Natural killer cell treated with Interleukin-12 subunit alpha and Interleukin-12 subunit beta and Interleukin-15 and Interleukin-18, amount 100 ng/mL, for 72 hours (primary cell): ENCODE measurements at places on chromosomes 7 and 10. TPM values are rescaled to one million over a fixed set of nuclear protein-coding genes. Genes with fewer than 3 reads are reported as not detected.
A peak's percentile ranks its signal among the peaks of the same experiment; 100 is the strongest.

- DNase-seq: no peak
- H3K36me3 ChIP-seq: no peaks in the 10 kb centered on the region
- H3K27ac ChIP-seq: peak overlapping the region; percentile 81
- H3K27me3 ChIP-seq: peaks cover 23% of the 10 kb centered on the region
- peaks cover 16% of the 10 kb centered on the region for H3K4me1 ChIP-seq
Observed at GRCh38 chr7:116511552-116512519, 12.3 kb downstream of the CAV2 start.

DNA sequence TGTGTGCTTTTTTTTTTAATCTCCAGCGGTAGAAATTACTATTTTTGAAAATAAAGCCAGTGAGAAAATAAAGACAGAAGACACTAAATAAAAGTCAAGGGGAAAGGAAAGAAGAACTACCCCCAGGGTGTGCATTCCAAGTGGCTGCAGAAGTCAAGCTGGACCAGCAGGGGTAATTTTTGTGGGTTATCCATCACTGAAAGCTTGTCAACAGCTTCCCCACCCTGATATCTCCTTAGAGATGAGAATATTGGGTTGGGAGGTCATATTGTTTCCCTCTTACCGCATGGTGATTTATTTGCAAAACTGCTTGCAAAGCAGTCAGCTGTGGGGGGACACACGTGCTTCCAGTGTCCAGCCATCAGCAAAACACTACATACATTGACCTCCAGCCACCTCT is 46.4 kb downstream of the FAM107B start:
- H3K36me3 ChIP-seq: no peaks in the 10 kb centered on the region
- H3K27me3 ChIP-seq: no peaks in the 10 kb centered on the region
- H3K27ac ChIP-seq: no peak overlapping the region
- no peak for DNase-seq
- peaks cover 19% of the 10 kb centered on the region for H3K4me1 ChIP-seq

DNA sequence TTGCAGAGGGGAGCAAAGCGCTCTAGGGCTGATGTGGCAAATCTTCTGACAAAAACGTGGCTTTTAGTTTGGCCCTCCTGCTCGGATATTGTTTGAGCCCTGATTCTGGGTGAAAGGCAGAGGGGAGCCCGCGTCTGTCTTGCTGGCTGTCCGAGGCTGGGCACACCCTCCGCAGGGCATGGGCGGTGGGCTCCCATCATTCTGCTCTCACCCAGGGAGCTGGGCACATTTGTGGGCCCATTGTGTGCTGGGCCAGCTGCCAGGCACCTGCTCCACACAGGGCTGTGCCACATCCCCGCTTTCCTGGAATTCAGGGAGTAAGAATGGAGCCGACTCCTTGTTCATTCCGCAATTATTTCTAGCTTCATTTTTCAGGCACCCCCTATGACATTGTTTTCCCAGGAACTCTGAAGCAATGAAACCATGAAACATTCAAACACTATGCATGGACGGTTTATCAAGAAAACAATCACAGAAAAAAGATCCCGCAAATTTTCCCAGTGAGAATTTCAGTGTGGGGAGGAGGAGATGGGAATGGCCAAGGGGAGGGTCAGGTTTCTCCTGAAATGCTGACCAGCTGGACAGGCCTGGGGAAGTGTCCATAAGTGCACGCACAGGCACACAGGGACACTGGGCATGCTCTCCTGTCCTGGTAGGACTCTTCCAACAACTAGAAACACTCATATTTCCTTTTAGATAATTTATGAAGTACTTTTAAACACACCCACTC is 341.1 kb downstream of the CXCL12 start:
- H3K27me3 ChIP-seq: peaks cover 18% of the 10 kb centered on the region
- H3K4me1 ChIP-seq: no peaks in the 10 kb centered on the region
- H3K4me3 ChIP-seq: no peak overlapping the region
- no peak for DNase-seq

DNA sequence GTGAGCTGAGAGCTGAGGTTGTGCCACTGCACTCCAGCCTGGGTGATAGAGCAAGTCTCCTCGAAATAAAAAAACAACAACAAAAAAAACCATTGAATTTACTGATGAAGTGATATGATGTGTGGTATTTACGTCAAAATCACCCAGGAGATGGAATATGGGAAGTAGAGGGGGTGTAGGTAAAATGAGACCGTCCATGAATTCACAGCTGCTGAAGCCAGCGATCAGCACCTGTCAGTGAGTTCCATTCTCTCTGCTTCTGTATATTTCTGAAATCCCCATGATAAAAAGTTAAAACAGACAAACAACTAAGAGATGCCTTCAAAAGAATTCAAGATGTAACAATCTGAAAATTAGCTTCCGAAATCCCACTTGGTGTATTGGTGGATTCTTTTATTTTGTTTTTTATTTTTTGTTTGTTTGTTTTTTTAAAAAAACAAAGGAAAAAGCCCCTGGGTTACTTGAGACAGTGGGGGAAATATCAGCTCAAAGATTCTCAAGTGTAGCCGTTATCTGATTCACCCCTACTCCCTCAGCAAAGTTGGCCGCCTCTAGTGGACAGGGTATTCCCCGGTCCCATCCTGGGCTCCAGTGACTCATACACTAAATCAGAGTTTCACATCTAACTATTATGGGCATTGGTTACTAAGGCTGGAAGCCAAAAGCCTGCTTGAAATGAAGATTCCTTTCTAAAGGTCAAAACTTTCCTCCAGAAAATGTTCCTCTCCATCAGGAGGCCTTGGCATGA is 76.4 kb downstream of the MAP3K8 start:
- peak overlapping the region; percentile 69 for H3K4me3 ChIP-seq
- H3K27me3 ChIP-seq: no peaks in the 10 kb centered on the region
- no peaks in the 10 kb centered on the region for H3K36me3 ChIP-seq

DNA sequence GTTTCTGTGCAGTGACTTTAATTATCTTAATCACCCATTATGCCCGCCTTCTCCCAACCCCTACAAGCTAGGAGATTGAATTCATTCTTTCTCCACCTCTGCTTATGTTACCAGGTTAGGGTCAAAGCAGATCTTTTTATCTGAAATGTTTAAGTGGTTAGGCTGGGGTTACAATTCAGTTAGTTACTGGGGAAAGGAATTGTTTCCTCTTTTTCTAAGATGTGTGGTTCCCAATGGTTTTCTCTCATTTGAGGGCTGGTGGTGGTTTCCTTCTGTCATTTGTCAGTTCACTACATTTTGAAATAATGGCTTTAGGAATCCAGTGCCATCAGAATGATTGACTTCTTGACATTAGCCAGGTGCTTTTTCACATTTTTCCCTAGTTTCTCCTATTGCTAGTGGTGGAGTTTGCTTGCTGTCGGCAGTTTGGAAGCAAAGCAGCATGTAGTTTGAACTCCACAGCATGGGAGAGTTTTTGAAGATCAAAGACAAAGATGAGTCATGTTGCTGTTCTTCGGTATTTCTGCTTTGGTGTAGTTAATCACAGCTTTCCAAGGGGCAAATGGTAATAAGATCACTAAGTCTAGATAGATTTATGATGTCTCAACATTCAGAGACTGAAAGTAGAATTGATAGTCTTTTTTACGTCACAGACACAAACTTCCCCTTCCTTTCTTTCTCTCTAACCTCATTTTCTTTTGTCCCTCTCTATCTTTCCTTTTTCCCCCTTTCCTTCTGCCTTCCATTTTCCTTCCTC is 168.2 kb downstream of the SND1 start:
- H3K4me1 ChIP-seq: peaks cover 35% of the 10 kb centered on the region
- H3K27ac ChIP-seq: peak overlapping the region; percentile 25
- DNase-seq: no peak
- H3K27me3 ChIP-seq: no peaks in the 10 kb centered on the region

DNA sequence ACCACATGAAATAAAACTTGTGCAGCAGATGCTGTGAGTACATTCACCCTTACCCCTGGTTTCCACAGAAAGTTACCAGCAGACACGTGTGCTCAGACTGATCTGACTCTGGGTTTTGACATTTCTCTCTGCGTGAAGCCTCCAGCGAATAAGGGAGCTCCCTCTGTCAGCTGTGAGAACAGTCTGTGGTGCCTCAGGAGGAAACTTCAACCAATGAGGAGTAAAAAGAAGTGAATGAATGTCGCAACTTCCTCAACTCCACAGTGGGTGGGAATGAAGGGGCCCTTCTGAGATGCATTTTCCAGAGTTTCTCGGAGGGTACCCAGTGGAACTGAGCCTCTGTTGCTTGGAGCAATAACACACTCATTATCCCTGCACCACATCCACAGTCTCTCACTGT is 743.4 kb downstream of the TNS3 start:
- H3K36me3 ChIP-seq: no peaks in the 10 kb centered on the region
- no peak overlapping the region for H3K4me3 ChIP-seq
- no peaks in the 10 kb centered on the region for H3K27me3 ChIP-seq
- no peak overlapping the region for H3K27ac ChIP-seq
- H3K4me1 ChIP-seq: no peaks in the 10 kb centered on the region

The FBXO24 gene
- 0.21 TPM for total RNA-seq

DNA sequence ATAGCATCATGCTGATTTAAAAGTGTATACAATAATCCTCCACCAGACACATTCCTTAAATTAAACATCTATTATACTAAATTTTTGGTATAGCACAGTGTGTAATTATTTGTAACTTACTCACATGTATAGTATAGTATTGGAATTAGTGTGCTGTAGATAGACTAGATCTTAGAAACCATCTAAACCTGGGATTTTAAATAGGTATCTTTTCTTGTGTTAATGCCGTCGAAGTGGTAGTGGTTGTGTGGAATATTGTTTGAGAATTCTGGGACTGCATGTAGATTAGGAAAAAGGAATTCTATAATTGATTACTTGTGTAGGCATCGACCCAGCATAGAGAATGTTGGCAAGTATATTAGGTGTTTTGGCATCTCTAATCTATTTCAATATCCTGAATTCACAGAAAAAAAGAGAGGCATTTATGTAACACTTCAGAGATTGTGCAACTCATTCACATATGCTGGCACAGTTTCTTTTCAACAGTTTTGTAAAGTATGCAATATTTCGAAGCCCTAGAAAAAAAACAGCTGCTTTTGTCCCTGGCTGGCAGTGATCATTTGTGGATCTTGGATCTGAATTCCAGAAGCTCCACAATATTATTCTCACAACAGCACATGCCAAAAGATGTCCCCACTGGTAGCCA is 145.5 kb upstream of the AGR3 start:
- peak overlapping the region; percentile 65 for H3K4me3 ChIP-seq
- H3K27ac ChIP-seq: peak overlapping the region; percentile 63
- H3K36me3 ChIP-seq: peaks cover 10% of the 10 kb centered on the region
- no peaks in the 10 kb centered on the region for H3K27me3 ChIP-seq
- no peak for DNase-seq

- H3K36me3 ChIP-seq: no peaks in the 10 kb centered on the region
- H3K27me3 ChIP-seq: no peaks in the 10 kb centered on the region
- H3K27ac ChIP-seq: no peak overlapping the region
- peaks cover 32% of the 10 kb centered on the region for H3K4me1 ChIP-seq
- DNase-seq: no peak
Observed at GRCh38 chr10:33145451-33146188, 187.6 kb upstream of the ITGB1 start.

- H3K27me3 ChIP-seq: no peaks in the 10 kb centered on the region
- no peaks in the 10 kb centered on the region for H3K4me1 ChIP-seq
- no peak overlapping the region for H3K27ac ChIP-seq
- no peaks in the 10 kb centered on the region for H3K36me3 ChIP-seq
- no peak overlapping the region for H3K4me3 ChIP-seq
Observed at GRCh38 chr7:46752881-46753366, 829.0 kb downstream of the TNS3 start.

DNA sequence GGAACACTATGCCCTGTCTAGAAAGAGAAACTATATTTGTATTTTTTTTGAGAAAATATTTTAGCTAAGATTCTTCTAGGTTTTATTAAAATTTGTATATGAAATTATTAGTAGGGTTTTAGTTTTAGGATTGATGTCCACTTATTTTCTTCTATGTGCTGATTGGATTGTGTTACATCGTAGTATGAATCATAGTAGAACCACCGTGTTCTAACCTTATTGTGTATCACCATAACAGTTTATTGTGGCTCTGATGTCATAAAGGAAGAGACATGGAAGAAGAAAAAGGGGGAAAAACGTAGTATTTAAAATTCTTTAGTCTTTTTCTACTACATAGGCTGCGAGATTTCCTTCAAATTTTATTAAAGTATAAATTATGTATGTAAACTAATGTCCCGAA is 1.9 kb downstream of the AGBL3 start:
- no peak overlapping the region for H3K27ac ChIP-seq
- peaks cover 8% of the 10 kb centered on the region for H3K36me3 ChIP-seq
- no peak for DNase-seq
- peaks cover 33% of the 10 kb centered on the region for H3K4me1 ChIP-seq
- no peaks in the 10 kb centered on the region for H3K27me3 ChIP-seq

DNA sequence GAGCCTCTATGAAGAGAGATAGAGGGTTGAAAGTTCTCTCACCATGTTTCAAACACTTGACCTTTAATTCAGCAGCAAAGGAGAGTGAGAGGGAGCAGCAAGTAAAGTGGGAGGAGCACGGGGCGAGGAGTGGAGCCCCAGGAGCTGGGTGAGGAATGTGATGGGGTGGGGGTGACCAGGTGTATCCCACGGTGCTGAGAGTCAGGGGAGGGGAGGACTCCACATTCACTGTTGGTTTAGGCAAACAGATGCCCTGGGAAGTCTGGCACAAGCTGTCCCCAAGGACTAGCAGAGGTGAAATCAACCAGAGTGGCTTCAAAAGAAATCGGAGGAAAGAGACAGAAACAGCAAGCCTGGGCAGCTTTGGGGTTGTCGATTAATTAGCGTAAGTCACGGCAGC is 101.8 kb upstream of the PITRM1 start:
- no peak overlapping the region for H3K4me3 ChIP-seq
- no peak for DNase-seq
- no peaks in the 10 kb centered on the region for H3K4me1 ChIP-seq
- H3K36me3 ChIP-seq: no peaks in the 10 kb centered on the region
